ELF-1 (cell line): ENCODE measurements at places on chromosomes 6 and 20.

DNA sequence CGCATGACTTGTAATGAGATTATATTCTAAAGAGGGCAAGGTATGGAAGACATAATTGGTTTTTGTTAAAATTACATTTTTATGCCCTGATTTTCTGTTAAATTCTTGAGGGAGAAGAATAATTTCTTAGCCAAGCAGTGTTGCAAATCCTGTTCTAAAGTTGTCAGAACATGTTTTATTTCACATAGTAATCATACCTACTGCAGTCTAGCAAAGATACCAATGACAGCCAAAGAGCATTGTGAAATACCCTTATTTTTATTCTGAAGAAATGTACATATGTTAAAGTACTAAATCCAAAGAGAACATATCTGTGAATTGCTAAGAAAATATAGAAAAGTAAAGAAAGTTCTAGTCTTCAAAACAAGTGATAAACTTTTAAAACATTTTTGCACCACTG, 39.6 kb upstream of the SMIM8 start:
- no peak for DNase-seq

DNA sequence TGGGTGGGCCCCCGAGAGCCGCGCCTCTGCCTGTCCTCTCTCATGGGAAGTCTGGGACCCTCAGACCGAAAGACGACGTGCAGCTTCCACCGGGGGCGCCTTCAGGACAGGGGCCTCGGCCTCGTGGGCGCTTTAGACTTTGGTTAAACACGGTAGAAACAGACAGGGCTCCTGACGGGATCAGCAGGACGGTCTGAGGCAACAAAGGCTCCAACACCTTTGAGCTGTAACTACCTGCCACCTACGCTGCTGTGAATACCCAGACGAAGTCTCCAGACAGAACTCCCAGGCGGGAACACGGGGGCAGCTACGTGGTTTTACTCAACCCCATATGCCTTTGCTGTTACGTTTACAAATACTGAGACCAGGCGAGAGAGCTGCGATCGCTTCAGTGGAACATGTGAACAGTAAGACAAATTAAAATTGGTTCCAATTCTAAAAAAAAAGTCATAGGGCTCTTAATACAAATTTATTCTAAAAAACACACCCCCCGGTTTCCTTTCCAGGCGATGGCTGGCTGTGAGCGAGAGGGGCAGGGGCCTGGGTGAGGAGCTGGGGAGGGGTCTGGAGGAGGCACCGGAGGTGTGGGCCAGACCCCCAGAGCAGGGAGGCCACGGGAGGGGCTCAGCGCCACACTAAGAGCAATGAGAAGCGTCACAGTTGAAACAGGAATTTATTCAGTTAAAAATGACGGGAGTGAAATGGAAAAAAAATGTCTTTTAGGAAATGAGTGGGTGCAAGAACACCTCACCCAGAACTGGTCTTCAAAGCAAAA, 453.2 kb downstream of the QKI start:
- DNase-seq: peak; percentile 19

DNA sequence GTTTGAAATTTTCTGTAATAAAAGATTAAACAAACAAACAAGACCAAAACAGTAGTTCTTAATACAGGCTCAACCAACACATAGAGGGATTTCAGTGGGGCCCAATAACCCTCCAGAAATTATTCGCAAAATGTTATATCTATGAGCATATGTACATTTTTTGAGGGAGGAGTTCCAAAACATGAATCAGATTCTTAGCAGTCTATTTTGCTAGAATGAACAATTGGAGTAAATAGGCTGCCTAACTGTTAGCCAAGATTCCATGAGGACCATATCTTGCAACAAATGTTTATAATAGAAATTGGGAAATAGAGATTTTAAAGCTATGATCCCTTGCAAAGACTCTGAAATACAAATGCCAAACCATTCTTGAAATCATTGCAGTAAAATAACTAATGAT, 186.3 kb downstream of the AKAP7 start:
- no peak for DNase-seq

GRCh38 chr6:115120391-115120790, 777.6 kb upstream of the HS3ST5 start:
- DNase-seq: no peak

GRCh38 chr20:9032758-9033157, 36.1 kb upstream of the PLCB4 start:
- DNase-seq: no peak

GRCh38 chr6:160766989-160767646, 65.1 kb downstream of the PLG start:
- DNase-seq: peak; percentile 85

DNA sequence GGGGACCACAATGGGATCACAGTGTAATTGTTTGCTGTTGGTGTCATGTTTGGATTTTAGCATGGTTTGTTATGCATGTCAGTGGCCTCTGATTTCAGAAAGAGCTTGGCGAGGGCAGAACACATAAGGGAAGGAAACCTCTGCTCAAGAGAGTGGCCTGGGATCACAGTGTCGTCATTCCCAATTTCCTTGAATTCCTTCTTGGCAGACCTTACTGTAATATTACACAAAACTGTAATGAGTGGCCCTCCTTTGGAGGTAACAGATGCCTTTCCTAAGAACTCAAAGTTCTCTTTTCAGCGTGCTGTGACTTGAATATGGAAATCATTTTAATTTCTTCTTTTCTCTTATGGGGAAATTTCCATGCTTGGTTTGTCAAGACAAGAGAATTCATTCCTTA, 46.9 kb downstream of the JAG1 start:
- no peak for DNase-seq

DNA sequence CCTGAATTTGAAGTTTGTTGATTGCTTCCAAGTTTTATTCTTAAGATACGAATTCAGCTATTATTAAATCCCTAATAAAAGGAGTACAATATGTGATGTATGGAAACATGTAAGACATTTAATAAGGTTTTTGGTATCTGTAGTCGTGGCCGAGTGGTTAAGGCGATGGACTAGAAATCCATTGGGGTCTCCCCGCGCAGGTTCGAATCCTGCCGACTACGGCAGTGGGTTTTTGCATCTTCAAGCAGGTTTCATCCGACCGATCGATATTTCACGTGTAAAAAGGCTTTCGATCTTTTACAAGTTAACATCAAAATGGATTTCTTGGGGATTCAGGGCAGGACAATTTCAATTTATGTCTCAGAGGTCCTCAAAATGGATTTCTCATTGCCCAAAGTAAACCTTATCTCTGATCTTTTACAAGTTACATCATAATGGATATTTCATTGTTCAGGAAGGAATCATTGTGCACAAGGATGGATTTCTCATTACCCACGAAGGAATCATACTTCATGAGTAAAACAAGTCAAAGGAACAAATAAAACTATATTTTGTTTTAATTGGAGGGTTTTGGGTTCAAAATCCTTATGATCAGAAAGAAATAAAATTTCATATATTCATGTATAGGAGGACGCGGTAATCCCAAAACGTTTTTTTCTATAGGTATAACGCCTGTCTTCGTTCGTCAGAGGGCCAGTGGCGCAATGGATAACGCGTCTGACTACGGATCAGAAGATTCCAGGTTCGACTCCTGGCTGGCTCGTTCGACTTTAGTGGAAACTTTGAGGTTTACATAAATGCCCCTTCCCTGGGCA, 37.3 kb upstream of the BTN3A2 start:
- peak; percentile 93 for DNase-seq

GRCh38 chr6:89084954-89085353, 4.4 kb downstream of the PNRC1 start:
- peak; percentile 44 for DNase-seq

DNA sequence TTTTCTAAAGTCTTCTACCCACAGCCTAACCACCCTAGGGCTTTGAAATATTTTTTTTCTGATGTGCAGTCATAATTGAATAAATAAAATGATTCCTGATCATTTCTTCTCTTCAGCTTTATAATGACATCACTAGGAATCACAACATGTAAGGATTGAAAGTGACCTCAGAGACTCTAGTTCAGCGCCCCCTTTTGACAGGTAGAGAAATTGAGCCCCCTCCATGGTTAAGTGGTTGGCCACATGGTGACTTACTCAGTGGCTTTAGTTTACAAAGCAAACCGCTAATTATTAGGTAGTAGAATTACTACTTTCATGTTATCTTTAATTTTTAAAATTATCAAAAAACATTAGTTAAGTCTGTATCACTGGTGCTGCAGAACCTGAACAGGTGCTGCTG, 13.3 kb upstream of the SLC2A12 start:
- peak; percentile 40 for DNase-seq

DNA sequence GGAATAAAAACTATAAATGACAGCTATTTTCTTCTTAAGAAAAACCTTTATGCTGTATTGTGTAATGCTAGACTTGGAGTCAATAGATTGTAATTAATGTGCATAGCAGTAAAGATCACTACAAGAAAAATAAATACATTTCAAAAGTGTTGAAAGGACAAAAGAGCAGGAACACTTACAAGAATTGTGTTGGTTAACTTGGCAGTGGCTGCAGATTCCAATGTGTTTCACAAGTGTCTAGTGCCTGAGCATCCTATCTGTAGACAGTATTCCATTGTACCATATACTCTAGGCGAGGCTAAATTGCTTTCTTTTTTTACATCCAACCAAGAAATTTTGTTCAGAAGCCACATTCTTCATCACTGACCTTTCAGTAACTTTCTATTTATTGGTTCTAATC, 924.1 kb downstream of the EPHA7 start:
- DNase-seq: no peak

- DNase-seq: peak; percentile 10
These were observed 203.4 kb downstream of the PTPRT start for GRCh38 chr20:42986143-42986773.

GRCh38 chr6:44942201-44942600, 385.9 kb upstream of the RUNX2 start:
- DNase-seq: peak; percentile 4

- DNase-seq: peak; percentile 44
These were observed 54.5 kb downstream of the RIPOR3 start for GRCh38 chr20:50636601-50637540.

DNA sequence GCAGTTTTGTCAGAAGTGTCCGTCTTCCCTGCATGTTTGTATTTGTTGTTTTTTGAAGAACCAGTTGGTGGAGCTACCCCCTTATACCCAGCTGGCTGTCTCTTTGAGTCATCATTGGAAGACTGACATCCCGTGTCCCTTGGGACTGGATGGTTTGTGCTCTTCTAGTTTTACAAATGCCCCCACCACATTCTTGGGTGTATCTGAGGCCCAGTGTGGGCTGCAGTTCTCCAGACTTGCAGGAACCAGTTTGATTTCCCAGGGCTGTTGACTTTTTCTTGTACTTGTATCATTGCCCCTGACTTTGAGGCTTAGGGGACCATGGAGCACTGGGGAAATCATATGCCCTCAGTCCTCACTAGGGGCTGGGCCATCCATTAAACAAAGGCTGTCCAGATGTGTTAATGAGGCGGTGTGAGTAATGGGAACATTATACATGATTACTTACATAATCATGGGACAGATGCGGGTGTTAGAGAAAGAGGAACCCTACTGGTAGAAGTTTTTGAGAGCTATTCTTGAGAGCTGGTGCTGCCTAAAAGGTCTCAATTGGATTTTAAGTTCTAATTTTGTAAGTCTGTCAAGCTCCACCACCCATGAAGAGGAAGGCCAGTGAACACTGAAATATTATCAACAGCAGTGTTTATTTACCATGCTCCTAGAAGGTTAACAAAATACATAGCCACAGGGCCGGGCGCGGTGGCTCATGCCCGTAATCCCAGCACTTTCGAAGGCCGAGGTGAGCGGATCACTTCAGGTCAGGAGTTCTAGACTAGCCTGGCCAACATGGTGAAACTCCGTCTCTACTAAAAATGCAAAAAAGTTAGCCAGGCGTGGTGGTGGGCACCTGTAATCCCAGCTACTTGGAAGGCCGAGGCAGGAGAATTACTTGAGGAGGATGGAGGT, 8.5 kb downstream of the JARID2 start:
- peak; percentile 78 for DNase-seq

GRCh38 chr6:5175635-5176034, 85.1 kb downstream of the LYRM4 start:
- no peak for DNase-seq

GRCh38 chr20:39676241-39676640, 714.1 kb downstream of the DHX35 start:
- no peak for DNase-seq

- DNase-seq: no peak
These were observed 122.4 kb upstream of the EXOC2 start for GRCh38 chr6:815348-815738.

DNA sequence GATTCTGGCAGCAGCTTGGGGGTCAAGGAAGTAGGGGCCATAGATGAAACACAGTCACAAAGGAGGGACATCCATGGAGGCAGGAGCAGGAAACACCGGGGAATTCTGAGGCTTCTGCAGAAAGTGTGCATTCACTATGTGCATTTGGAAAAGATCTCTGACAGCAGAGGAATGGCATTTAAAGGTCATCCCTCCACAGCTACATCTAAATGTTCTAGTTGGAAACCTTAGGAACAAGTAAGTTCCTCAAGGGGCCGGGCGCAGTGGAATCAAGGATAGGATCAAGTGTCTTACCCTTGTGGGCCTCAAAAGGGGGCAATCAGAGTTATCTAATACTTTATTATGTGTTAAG, 8.8 kb downstream of the C6orf136 start:
- no peak for DNase-seq

DNA sequence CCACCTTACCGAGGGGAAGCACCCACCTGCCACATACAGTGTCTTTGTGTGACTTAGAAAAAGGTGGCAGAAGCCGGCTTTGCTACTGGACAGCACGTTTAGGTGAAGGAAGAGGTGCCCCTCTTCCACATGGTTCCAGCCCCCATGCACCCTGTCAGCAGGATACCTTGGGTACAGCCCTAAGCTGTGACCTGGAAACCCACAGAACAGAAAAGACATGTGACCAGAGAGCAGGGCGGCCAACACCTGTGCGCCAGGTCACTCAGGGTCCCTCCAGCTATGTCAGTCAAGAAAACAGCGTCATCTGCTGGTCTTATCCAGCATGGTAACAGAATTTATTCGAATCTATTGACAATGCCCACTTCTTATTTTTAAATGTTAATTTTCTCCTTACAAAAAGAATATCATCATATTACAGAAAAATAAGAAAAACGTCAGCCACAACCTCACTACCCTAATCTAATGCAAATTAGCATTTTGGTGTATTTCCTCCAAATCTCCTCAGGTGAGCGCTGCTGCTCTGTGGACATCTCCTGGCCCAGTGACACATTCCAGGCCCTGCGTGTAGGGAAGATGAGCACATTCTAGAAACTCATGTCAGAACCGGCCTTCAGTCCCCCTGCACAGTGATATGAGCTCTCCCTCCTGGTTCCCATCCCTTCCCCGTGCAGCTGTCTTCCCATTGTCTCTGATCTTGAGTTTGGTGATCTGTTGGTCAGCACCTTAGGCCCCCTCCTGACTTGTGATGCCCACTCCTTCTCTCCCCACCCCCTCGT, 37.2 kb downstream of the GTF2H5 start:
- peak; percentile 56 for DNase-seq

DNA sequence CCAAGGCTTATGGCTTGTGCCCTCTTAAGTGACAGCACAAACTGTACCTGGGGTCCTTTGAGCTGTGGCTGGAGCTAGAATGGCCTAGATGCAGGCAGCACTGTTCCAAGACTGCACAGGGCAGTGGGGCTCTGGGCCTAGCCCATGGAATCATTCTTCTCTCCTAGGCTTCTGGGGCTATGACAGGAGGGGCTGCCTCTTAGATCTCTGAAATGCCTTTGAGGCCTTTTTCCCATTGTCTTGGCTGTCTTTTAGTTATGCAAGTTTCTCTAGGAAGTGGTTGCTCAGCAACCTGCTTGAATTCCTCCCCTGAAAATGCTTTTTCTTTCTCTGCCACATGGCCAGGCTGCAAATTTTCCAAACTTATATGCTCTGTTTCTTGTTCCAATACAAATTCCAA, 183.4 kb downstream of the WDR27 start:
- DNase-seq: peak; percentile 50
